ENCODE measurements at places on chromosomes 3 and 15.
A peak's percentile ranks its signal among the peaks of the same experiment; 100 is the strongest.

GRCh38 chr3:103173940-103174339, 739.1 kb downstream of the ZPLD1 start:
- DNase-seq, result no peak

DNA sequence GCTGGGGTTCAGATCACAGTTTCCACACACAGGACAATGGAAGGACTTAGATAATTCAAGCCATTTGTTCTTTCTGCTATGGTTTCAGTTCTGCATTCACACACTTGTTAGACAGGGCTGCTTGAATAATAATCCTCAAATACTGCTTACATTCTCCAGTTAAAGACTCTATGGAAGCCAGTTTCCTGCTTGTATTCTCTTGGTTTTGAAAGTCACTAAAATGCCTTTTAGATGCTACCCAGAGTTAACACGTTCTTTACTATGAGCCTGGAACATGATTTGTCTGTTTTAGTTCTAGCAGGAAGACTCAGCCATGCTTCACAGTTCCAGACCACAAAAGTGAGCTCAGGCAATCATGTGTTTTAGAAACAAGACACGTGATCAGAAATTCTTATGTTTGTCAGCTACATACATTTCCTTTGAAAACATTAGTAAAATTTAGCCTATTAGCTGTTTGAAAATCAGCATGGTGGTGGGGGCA, 152.4 kb downstream of the LEKR1 start:
- no peak for DNase-seq

- DNase-seq, result no peak
These were observed 392.9 kb upstream of the ROBO2 start for GRCh38 chr3:76646921-76647562.

- no peak for DNase-seq
These were observed 24.2 kb downstream of the PXYLP1 start for GRCh38 chr3:141255846-141256261.

- peak; percentile 36 for DNase-seq
These were observed 51.0 kb downstream of the NKIRAS1 start for GRCh38 chr3:23865595-23866396.

DNA sequence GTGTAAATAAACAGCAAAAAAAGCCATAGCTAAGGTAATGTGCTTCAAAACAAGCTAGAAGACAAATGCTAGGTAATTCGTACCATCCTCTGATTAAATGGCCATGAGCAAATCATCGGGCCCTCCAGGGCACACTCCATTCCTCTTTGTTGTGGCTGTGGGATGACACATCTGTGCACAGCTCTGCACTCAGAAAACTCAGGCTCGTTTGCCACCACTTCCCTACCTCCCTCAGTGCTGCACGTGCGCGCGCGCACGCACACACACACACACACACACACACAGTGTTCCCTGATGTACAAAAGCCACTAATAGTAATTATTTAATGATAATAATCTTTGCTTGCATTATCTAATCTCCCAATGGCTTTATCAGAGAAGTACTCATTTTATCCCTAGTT, 336.6 kb downstream of the FEZF2 start:
- DNase-seq, result no peak

DNA sequence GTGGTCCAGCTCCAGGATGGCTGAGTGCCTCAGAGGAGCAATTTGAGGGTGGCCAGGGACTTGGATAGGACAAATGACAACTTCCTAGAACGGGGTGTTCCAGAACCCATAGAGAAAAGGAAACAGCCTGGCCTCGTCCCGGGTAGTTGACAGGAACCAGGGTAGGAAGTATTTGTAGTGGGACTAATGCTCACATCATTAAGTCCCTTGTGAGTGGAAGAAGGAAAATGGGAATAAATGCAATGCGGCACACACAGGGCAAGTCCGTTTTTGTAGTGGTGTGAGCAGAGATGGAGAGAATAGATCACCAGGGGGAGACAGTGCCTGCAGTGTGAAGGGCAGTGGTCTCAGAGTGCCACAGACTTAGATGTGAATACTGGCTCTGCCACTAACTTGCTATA, 19.6 kb downstream of the TIMP4 start:
- DNase-seq, result peak; percentile 29

GRCh38 chr15:98724494-98724893, 76.2 kb downstream of the IGF1R start:
- peak; percentile 87 for DNase-seq

DNA sequence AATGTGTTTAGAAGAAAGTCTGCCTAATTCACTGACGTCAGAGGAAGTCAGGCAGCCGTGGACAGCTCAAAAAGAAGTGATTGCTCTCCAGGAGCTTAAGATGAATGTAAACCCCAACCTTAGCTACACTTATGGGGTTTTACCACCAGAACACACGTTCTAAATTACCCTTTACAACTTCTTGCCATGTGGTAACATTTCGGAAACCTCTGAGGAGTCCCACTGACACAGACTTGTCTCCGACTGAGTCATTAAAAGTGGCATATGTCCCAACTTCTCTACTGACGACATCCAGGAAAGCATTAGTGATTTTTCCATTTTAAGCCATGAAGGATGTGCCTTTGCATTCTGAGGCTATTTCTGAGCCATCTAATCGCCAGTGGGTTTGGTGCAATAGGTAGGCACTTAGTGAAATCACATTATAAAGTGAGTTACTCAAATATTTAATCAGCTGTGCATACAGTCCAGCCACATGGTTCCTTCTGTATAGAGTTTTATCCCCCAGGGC, 32.4 kb downstream of the C2CD4A start:
- DNase-seq, result no peak

DNA sequence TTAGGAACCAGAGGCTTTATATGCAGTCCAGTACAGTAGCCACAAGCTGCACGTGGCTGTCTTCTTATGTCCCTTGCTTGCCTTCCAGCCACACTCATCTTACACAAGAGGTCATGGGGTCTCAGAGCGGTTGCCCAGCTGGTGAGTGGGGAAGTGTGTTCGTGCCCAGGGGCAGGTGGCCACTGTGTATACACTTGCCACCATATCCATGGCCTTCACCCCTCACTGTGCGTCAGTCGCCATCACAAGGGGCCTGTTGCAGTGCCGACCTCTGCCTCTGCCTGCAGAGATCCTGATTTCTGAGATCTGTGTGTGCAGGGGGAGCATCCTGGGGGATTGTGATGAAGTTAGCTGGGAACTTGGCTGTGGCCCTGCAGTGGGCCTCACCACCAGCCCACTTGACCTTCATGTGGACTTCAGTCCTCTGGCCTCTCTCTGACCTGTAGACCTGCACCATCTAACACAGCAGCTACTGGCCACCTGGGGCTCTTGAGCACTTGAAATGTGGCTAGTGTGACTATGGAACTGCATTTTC, 43.1 kb upstream of the SACM1L start:
- DNase-seq, result no peak

GRCh38 chr3:152524198-152525140, 255.7 kb downstream of the MBNL1 start:
- DNase-seq, result peak; percentile 31

DNA sequence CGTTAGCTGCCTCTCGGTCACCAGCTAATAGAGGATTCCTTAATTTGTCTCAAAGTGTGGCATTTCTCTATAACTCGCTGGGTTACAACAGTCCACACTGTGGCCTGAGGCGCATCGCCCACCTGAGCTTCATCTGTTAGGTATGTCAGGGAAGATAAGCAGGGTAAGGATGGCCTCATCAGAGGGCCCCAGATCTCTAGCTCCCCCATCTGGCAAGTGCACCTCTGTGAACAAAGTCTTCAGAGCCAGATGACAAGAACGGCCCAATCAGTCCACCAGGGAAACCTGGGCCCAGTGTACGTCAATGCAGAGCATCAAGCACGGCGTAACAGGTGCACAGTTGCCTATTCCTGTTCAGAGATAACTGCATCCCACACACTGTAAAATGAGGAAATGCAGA, 23.2 kb downstream of the FRG2C start:
- no peak for DNase-seq

DNA sequence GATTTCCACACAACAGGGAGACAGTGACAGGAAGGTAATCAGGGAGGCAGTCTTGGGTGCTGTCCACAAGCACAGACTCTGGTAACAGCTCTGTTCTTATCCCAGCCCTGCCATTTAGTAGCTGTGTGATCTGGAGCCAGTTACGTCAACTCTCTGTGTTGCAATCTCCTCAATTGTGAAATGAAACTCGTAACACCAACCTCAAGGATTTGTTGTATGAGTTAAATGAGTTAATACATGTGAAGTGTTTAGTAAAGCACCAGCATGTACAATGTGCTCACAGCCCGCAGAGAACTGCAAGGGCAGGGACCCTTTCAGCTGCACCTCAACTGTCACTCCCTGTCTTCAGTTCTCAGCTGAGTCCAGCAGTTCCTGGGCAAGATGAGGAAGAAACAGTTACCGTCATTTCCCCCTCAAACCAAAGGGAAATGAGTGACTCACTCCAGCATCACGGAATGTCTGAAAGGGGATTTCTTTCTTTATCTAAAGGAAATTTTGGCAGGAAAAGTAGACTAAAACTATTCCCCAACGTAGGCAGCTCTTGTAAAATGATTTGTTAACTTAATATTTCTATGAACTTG, 39.9 kb upstream of the MB21D2 start:
- DNase-seq, result peak; percentile 5

DNA sequence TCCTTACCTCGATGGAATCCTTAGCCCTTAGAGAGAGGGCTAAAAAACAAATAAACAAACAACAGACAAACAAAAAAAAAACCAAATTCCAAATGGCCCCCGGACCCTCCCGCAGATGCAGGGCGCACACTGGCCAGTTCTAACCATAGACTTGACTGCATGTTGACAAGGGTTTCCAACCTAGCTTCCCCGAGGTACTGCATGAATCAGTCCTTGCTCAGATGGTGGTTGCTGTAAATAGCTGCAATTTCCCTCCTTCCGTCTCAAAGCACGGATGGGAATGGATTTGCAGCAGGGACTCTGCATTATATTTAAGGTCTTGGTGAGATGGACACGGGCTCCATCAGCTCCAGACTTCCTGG, 162.8 kb downstream of the CD47 start:
- no peak for DNase-seq

DNA sequence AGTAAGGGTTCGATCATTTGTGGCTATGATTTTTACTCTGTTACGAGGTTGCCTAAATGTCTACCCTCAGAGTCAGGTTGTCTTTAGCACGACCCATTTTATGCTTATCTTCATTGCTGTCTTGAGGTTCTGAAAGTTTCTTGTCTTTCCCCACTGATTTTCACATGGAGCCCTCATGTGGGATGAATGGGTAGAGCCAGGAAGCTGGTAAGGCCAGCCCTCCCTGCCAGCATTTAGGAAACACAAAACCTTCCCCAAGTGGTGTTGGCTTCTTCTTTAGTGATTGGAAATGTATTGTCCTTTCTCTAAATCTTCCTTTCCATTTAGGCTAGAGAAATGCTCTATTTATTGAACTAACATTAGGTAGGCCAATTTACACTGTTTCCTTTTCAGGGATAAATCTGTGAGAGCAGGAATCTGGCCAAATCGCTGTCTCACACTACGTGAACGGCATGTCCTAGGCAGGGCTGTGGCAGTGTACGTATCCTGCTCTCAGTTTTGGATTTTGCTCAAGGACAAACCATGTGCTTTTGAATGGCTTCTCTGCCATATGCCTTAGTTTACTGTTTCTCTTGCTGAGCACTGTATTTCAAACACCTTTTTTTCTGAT, 43.7 kb downstream of the MYZAP start:
- DNase-seq, result no peak

DNA sequence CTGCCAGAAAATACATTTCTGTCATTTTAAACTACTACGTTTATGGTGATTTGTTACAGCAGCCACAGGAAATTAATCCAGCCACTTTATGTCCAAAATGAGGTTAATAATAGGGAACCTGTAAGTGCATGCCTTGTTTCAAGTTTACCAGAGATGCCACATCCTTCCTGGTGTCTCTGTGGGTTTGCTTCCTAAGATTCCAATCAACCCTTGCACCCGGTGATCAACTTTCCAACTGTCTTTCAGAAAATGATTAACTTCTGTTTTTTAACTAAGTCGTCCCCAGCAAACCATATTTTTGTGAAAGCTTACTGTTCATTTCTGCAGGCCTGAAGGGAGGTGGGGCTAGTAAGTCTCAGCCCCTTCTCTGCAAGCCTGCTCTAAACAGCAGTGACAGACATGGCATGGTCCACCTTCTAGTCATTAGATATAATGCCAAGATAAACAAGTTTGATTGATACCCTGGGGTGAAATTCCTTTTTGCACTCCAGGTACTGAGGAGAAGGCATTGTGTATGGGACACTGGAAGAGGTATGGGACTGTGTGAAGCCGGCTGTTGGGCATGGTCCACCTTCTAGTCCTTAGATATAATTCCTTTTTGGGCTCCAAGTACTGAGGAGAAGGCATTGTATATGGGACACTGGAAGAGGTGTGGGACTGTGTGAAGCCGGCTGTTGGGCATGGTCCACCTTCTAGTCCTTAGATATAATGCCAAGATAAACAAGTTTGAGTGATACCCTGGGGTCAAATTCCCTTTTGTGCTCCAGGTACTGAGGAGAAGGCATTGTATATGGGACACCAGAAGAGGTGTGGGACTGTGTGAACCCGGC, 11.1 kb upstream of the TMC3 start:
- no peak for DNase-seq

- DNase-seq, result no peak
These were observed 48.8 kb downstream of the STRIT1 start for GRCh38 chr3:155244699-155245098.

- no peak for DNase-seq
These were observed 5.2 kb upstream of the LRRK1 start for GRCh38 chr15:100913961-100914360.

DNA sequence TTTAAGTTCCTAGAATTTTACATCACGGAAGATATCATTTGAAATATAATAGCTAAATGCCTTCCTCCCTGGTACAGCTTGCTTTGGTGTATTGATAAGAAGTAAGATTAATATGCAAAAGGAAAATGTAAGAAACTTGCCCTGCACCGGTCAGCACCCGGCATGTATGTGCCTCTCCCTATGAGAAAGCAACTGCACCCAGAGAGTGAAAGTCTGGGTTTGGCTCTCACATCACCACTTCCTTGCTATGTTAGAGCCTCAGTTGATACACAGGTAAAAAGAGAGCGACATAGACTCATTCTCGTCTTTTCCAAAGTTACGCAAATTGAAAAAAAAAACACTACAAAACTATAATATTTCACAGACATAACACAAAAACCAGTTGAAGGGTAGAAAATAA, 96.7 kb downstream of the FOXP1 start:
- DNase-seq, result no peak

DNA sequence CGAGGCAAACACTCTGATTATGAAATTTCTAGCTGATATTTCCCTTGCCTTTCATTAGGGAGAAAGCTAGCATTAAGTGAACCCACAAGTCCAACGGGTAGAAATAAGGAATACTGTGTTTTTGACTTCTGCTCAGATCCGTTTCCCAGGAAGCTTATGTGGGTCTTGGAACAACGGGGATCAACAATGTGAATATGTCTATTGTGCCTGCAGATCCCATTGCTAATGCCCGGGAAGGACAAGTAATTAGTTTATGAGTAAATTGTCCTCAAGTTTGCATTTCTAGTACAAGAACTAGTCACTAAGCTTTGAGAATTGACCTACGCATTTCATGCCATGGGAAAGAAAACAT, 236.4 kb downstream of the UACA start:
- no peak for DNase-seq

GRCh38 chr3:190514413-190515153, 698 bp downstream of the IL1RAP start:
- DNase-seq, result peak; percentile 68

GRCh38 chr15:23734862-23735261, 47.8 kb upstream of the NDN start:
- DNase-seq, result no peak

- no peak for DNase-seq
These were observed 1.2 kb downstream of the ZNF35 start for GRCh38 chr3:44649709-44650108.

Data from large intestine (tissue), 12 donors.